ENCODE measurements at places on chromosomes 2 and 18.

GRCh38 chr2:126657148-126657635 is 1.2 kb downstream of the GYPC start:
- no peak for DNase-seq

- no peak for DNase-seq
Measured at GRCh38 chr2:175574069-175574468, 392.6 kb upstream of the ATP5MC3 start.

DNA sequence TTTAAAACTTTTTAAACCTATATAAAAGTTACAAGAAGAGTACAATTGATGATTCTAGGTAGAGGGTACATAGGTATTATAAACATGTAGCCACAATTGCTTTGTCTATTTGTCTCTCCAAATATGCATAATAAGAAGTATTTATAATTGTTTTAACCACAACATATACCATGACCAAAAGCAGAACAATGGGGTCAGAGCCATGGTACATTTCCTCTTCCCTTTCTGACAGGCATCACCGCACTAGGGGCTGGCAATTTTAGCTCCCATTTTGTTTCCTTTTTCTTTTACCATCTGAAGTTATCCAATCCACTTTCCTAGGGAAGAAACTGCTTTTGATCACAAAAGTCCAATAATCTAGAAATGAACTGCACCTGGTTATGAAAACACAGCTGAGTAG is 49.3 kb downstream of the TMX3 start:
- DNase-seq: no peak

DNA sequence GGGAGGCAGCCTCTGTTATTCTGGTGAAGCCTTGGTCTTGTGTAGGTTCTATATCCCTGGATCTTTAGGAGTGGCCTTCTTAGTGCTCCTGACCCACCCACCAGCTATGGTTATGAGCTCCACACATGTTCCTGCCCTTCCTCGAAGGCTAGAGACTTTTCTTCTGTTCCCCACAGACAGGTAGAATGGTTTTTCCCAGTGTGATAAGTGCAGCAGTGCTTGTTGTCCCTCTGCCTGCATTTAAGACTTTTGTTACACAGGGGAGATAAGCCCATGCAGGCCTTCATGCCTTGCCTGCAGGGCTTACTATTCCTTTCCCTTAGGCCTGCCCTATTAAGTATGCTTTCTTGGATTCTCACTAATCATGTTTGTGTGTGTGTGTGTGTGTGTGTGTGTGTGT is 48.4 kb upstream of the DSC1 start:
- DNase-seq: no peak
